AG09319 (cell line): ENCODE measurements at places on chromosomes 7 and 10.

GRCh38 chr10:5559642-5560141 is 34.9 kb downstream of the CALML3 start:
- DNase-seq: no peak

- DNase-seq: no peak
Observed at GRCh38 chr7:12747687-12748306, 60.4 kb downstream of the ARL4A start.

DNA sequence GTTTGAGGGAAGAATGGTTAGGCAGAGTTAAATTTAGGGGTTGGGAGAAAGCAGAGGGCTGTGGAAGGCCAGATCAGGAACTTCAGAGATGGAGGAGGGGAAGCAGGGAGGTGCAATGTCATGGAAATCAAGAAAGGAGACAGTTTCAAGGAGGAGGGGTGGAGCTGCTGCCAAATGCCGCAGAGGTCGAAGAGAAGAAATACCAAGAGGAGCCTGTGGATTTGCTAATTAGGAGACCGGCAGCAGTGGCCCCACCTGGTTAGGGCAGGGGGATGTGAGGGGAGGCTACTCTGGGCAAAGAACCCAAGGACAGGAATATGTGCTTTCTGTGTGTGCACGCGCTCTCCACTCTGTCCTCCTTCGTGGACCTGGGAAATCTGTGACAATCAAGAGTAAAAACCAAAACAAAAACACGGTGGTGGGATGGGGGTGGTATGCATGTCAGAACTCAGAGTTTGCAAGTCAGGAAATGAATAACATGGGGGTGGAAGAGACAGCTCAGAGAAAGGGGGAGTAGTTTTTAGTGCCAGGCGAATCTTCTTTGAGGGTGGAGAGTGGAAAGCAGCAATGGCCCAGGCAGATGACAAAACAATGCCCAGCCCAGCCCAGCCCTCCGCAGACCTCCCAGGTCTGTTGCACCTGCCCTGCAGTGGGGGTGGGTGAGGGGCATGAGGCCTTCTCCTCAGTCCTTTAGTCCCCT is 102.9 kb upstream of the PAX2 start:
- no peak for DNase-seq

DNA sequence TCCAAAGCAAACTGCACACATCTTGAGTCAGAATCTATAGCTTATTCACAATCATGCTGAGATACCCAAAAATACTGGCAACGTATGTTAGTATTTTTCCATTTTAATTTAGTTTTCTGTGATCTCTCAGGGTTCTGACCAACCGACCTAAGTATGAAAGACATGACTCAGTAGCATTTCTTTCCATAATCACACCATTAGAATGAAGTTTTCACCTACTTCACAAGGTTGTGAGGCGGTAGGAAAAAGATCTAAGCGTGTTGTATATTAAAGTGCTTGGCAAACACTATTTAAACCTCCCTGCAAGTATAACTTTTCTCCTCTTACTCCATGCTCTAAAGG is 49.1 kb downstream of the PLCE1 start:
- DNase-seq: no peak

DNA sequence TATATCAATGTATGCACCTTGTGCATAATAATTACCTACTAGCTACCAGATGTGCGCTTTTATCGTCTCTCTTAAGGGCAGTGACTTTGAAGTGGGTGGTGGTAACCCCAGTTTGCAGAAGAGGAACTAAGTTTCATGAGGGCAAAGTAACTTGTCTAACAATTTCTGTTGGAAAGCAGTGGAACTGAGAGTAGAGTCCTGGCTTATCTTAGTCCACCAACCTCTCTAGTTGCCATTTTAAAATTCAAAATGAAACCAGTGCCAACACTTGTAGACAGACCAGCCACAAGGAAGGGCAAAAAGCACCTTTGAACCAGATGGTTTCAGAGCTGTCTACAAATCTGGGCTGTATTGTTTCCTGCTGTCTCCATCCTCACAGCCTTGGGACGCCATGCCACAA is 32.0 kb upstream of the RBM20 start:
- DNase-seq: no peak

GRCh38 chr10:84358743-84359142 is 30.4 kb downstream of the CCSER2 start:
- no peak for DNase-seq

GRCh38 chr7:149281508-149282330 is 19.7 kb downstream of the ZNF783 start:
- DNase-seq: no peak

- DNase-seq: no peak
Observed at GRCh38 chr7:37425498-37425897, 23.2 kb downstream of the ELMO1 start.

- DNase-seq: no peak
Observed at GRCh38 chr7:101615446-101615845, 13.7 kb downstream of the MYL10 start.
